ENCODE measurements at places on chromosomes 4 and X.

- DNase-seq, result no peak
Observed at GRCh38 chr4:20281453-20281852, 29.7 kb downstream of the SLIT2 start.

DNA sequence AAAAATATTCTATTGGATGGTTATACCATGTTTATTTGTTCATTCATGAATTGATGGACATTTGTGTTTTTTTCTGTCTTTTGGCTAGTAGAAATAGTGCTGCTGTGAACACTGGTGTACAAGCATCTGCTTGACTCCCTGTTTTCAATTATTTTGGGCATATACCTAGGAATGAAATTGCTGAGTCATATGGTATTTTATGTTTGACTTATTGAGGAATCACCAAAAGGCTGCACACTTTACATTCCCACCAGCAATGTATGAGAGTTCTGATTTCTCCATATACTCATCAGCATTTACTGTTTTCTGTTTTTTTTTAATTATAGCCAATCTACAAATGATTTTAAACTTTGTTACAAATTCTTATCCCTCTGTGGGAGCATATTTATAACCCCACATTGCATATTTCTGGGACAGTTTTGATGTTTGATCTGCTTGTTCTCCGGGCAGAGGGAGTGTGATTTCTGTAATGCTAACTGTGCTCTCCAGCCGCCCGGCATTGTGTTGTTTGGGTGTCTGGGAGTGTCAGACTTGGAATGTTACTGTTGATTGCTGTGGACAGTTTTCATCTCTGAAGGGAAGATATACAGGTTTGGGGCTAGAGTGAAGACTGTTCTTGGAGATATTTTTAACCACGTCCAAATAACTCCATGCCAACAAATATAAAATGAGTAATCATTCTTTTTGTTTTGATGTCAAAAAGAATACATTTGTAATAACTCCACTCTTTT lies 60.5 kb upstream of the PGRMC2 start:
- no peak for DNase-seq

- DNase-seq, result no peak
Observed at GRCh38 chr4:14877246-14878225, 124.7 kb upstream of the CPEB2 start.

DNA sequence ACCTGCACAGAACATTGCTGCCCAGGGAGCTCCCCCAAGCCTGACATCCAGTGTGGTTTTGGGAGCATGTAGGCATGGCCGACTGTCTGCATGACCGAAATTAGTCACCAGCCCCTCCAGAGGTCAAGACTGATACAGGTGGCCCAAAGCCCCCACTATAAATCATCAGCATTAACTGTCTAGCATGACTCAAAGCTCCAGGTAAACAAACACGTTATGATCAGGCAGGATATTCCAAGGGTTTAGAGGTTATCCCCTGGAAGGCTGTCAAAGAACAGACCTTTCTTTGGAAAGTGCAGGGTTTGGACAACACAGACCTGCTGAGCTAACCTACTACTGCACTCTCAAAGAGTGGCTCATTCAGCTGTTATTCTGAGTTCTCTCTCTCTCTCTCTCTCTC lies 2.1 kb upstream of the FAM9A start:
- DNase-seq, result no peak

- DNase-seq, result no peak
Observed at GRCh38 chrX:112844250-112844649, 3.6 kb upstream of the AMOT start.

GRCh38 chr4:185700048-185700447 lies 111.9 kb downstream of the SORBS2 start:
- no peak for DNase-seq

GRCh38 chr4:56060036-56060435 lies 111.3 kb downstream of the CEP135 start:
- no peak for DNase-seq

DNA sequence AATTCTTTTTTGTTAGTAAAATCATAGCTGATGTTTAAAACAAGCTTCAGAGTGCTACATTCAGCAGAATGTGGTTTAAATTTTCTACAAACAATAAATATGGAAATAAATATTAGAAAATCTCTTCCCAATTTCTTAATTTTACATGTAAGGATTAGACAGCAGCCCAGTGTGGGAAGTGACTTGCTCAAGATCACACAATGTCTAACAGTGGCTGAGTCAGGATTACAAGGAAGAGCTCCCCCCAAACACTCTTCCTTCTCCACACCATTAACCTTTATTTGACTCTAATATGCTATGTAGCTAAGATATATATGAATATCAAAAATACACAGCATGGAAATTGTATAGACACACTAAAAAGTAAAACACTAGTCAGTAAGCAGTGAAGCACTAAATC lies 59.5 kb downstream of the SLC10A7 start:
- DNase-seq, result no peak

GRCh38 chrX:39889704-39890103 lies 208.1 kb downstream of the BCOR start:
- no peak for DNase-seq

GRCh38 chrX:130997314-130997713 lies 60.8 kb upstream of the ARHGAP36 start:
- no peak for DNase-seq

DNA sequence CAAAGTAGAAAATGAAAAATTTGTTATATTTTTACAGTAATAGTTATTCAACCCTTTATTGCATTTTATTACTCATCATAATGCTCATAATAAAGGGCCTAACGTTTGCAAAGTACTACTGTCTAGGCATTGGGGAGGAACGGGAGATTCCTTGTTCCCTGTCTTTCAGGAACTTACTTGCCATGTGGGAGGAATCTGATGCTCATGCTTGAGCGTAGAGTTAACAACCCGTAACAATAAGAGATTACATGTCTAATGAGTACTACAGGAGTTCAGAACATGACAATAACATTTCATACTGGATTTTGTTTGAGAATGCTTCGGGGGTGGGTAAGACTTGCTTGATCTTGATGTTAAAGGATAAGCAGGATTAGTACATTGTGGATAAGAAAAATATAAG lies 2.9 kb downstream of the CCSER1 start:
- DNase-seq, result no peak

GRCh38 chr4:7344636-7345155 lies 90.0 kb downstream of the PSAPL1 start:
- DNase-seq, result no peak

- no peak for DNase-seq
Observed at GRCh38 chrX:88655460-88655859, 91.6 kb upstream of the CPXCR1 start.

GRCh38 chr4:20297783-20298182 lies 46.1 kb downstream of the SLIT2 start:
- DNase-seq, result no peak

DNA sequence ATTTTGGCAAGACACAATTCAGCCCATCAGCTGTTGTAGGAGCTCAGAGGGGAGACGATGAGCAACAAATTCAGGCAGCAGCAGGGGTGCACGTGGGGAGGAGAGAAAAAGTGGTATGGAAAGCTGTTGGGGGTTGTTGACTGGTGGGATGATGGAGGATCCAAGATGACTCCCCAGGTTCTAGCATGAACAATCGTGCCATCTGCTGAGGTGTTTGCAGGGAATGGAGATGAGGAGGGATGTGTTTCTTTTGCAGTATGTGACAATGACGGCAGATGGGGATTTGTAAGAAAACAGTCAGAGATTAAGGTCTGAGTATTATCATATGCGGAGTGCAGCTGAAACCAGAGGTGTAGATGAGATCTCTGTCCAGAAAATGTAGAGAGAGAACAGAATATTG lies 63.3 kb downstream of the SEL1L3 start:
- DNase-seq, result no peak

GRCh38 chrX:24839331-24839730 lies 145.6 kb downstream of the POLA1 start:
- no peak for DNase-seq

DNA sequence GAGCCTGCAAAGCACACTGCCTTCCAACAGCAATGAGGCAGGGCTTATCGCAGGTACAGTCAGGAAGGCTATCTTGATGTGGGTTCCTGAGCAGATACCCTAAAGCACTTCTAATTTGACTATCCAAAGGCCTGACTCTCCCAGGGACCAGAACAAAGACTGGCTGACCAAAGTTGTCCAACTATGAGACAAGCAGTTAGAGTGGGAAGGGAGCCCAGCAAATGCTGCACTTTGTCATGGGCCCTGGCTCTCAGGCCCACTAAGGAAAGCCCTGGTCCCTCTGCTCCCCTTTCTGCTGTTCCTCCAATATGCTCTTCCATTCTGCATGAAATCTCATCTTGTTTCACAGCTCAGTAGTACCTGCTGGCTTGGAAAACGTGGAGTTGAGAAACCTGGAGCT lies 391.0 kb downstream of the RAB28 start:
- DNase-seq, result no peak

DNA sequence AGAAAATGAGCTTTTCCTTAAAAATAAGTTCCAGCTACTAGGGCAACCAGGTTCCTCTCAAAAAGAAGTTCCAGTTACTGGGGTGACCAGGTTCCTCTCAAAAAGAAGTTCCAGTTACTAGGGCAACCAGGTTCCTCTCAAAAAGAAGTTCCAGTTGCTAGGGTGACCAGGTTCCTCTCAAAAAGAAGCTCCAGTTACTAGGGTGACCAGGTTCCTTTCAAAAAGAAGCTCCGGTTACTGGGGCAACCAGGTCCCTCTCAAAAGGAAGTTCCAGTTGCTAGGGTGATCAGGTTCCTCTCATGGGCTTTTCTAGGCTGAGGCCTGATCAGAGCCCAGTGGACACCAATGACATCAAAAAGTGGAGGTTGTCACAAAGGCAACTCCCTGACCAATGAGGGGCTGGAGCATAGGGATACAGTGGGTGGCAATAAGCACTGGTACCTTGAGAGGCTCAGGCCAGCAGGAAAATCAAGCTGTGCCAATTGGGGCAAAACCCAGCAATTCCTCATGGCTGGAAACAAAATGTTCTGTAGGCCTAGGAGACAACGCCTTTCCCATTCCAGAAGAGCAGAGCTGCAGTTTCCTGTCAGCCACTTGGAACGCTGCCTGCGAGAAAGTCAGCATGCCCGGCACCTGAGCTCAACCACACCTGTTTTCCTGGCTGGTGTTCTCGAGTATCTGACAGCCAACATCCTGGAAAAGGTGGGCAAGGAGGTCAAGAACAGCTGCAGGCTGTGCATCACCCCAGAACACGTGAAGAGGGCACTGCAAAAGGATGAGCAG lies 12.3 kb upstream of the SYTL5 start:
- no peak for DNase-seq

DNA sequence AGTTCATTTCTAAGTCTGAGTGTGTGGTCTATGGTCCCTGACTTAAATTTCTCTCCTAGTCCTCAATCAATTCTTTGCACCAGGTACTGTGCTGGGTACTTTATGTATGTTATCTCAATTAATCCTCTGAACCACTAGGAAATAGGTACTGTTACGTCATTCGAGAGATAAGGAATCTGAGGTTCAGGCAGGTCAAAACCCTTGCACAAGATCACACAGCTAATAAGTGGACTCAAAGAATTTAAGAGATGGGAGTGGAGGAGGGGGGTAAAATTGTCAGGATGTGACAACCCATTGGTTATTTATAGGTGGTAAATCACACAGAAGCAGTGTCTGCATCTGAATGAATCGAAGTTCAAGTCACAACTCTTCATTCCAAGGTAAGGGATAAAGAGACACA lies 169.4 kb downstream of the EFHC2 start:
- DNase-seq, result no peak

- no peak for DNase-seq
Observed at GRCh38 chrX:151816934-151817333, 82.4 kb downstream of the CNGA2 start.

DNA sequence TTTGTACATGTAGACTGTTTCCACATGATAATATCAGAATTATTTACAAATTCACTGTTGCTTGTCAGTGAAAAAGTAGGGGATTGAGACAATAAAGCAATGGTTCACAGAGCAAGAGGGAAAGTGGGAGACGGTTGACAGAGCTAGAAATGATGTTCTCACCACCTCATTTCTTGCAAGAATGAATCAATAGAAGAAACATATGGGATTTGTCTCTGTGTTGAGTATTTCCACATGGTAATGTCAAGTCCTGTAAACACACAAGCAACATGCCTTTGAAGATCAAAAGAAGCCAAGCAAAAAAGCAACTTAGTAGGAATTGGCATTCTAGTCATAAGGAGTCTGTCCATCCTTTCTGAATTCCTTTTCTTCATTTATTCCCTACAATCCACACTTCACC lies 1806.6 kb upstream of the AGA start:
- no peak for DNase-seq
